ENCODE measurements at places on chromosomes 3 and 15. TPM values are rescaled to one million over a fixed set of nuclear protein-coding genes. Genes with fewer than 3 reads are reported as not detected.
A peak's percentile ranks its signal among the peaks of the same experiment; 100 is the strongest.

DNA sequence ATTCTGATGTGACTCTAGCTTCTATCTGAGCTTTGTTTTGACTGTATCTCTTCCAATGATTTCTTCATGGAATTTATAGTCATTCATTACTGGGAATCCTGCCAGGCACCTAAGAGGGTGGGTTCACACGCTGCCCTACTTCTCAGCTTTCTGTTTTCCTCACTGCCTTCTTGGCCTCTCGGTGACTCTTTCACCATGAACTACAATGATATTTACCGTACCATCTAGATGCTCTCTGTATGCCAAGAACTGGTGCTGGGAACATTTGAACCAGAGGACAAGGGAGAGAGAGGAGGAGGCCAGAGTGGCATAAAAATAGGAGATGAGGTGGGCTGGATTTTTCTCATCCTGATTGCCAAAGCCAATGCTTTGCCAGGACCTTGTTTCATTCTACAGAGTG is 280.0 kb upstream of the P2RY1 start:
- peaks cover 27% of the 10 kb centered on the region for H3K4me1 ChIP-seq
- H3K27ac ChIP-seq, result peak overlapping the region; percentile 90
- H3K4me3 ChIP-seq, result no peak overlapping the region
- DNase-seq, result no peak
- H3K36me3 ChIP-seq, result no peaks in the 10 kb centered on the region
- H3K27me3 ChIP-seq, result no peaks in the 10 kb centered on the region

GRCh38 chr3:149765762-149766334 is 13.6 kb upstream of the COMMD2 start:
- DNase-seq, result no peak
- H3K4me3 ChIP-seq, result no peak overlapping the region
- H3K36me3 ChIP-seq, result no peaks in the 10 kb centered on the region
- H3K4me1 ChIP-seq, result no peaks in the 10 kb centered on the region
- no peak overlapping the region for H3K27ac ChIP-seq

- no peak overlapping the region for H3K27ac ChIP-seq
- no peaks in the 10 kb centered on the region for H3K4me1 ChIP-seq
- DNase-seq, result no peak
- H3K4me3 ChIP-seq, result no peak overlapping the region
- no peaks in the 10 kb centered on the region for H3K36me3 ChIP-seq
Observed at GRCh38 chr15:76431971-76432370, 95.4 kb downstream of the ISL2 start.

DNA sequence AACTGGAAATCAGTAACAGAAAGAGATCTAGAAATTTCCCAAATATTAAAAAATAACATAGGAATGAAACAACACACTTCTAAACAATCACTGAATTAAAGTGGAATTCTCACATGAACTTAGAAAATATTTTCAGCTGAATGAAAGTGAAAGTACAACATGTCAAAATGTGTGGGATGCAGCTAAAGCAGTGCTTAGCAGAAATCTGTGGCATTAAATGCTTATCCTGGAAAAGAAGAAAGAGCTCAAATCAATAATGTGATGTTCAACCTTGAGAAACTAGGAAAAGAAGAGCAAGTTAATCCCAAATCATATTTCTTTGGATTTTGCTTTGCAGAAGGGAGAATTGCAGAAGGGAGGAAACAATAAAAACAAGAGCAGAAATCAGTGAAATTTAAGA is 98.2 kb upstream of the NR2E3 start:
- H3K4me3 ChIP-seq, result no peak overlapping the region
- no peak for DNase-seq
- no peak overlapping the region for H3K27ac ChIP-seq
- H3K36me3 ChIP-seq, result no peaks in the 10 kb centered on the region
- no peaks in the 10 kb centered on the region for H3K27me3 ChIP-seq
- peaks cover 11% of the 10 kb centered on the region for H3K4me1 ChIP-seq

The CCR4 gene
- not detected for total RNA-seq

The PAQR5 gene
- total RNA-seq, result 1.7 TPM

The CNTN4 gene
- total RNA-seq, result 2.2 TPM

The CHCHD6 gene
- 14.7 TPM for total RNA-seq

All from ovary (tissue), 10 donors.